ENCODE measurements at places on chromosomes 4 and X.

DNA sequence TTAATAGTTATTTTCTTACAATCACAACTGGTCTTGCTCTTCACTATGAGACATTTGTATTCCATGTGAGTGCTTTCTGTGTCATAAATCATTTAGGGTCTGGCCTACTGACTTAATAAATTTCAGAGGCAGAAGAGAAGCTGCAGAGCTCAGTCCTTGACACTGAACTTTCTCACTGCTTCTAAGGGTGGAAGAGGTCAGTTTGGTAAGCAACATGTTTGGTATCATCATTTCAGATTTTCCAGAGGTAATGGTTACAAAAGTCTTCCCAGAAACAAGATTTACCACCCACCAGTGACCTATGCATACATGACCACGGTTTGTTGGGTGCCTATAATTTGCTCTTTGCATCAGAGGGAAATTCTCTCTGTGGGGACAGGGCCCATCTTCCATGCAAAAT is 148.6 kb downstream of the NR3C2 start:
- DNase-seq, result no peak

DNA sequence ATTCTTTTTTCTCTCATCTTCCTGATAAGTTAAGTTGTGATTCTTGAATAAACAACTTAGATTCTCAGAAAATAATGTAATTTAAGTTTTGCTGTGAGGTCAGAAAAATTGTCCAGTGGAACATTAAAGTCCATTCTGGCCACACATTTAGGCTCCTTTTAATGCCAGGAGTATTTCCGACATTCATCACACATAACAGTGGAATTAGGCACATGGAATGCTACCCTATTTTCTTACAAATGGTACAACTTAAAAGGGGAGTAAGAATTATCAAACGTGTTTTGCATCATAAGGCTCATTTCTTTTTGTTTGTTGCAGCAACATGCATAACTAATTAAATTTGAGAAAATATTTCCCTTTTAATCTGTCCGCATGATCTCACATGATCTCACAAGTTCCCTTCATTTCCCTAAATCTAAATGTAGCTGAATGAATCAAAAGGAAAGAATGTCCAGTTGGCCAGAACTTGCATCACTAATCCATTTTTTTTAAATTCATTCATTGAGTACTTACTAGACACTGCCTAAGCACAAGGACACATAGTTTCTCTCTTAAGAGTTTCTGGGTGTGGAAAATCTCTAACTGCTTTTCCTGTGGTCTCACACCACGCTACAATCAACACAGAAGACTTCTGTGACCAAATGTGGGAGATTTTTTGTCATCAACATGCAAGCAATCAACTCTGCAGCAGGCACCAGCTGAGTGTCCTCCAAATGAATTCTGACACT is 22.0 kb downstream of the SPARCL1 start:
- no peak for DNase-seq

DNA sequence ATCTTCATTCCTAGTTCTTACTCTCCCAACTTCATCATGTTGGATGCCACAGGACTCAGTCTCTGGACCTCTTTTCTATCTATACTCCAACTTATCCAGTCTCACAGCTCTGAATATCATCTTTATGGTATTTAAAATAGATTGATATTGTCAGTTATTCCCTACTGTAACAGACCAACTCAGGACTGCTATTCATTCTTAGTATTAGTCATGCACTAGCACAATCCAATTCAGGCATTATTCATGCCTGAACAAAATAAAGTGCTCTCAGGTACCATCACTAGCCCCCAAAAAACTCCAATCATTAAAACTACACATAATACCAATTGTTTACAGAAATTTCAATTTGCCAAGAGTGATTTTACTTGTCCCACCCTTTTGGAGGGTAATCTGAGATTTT is 37.7 kb downstream of the FRYL start:
- no peak for DNase-seq

DNA sequence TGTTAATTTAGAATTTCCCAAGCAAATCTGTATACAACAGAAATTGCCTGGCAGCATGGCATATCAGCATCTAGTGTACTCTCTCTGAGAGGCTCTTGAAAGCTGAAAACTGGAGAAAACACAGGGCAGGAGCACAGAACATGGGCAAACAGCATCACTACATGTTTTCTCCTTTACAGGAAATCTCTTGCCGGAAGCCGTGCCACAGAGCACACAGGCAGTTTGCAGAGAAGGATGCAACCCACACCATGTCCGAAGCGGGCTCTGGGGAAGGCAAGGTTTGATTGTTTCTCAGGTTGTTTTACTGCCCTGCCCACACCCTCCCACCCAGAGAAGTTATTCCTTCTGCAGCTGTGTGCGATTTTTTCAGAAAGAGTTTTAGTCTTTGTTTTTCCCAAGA is 41.1 kb upstream of the FAM9C start:
- DNase-seq, result no peak

GRCh38 chr4:146550161-146550560 is 28.4 kb upstream of the SLC10A7 start:
- DNase-seq, result no peak

DNA sequence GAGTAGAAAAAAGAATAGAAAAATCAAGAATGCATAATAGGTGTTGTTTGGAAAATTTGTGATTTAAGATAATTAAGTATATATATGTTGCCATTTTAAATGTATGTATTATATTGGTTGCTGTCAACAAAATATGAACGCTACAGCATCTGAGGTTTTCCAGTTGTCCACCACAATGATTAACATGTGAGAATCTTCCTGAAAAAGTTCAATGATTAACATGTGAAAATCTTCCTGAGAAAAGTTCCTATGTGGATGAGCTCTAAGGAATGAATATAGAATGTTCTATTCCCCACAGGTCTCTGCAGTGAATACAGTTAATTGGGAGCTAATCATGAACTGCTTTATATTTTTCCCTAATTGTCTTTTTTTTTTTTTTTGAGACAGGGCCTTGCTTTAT is 214.7 kb downstream of the CBR4 start:
- DNase-seq, result no peak

DNA sequence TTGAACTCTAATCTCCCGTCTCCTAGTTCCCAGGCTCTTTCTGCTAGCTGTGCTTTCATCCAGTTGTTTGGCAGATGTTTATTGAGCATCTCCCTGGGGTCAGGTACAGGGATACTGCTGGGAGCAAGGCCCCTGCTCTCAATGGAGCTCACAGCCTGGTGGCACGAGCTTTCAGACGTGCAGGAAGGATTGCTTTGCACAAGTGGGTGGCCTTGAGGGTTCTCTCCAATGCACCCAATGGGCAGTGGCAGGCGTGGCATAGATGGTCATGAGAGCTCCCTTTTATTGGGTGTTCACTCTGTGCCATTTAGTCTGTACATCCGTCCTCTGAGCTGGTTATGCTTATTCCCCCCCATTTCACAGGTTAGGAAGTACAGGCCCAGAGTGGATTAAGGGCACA is 235.2 kb downstream of the EVC2 start:
- DNase-seq, result no peak

GRCh38 chr4:79854856-79855502 is 218.1 kb downstream of the ANTXR2 start:
- no peak for DNase-seq

DNA sequence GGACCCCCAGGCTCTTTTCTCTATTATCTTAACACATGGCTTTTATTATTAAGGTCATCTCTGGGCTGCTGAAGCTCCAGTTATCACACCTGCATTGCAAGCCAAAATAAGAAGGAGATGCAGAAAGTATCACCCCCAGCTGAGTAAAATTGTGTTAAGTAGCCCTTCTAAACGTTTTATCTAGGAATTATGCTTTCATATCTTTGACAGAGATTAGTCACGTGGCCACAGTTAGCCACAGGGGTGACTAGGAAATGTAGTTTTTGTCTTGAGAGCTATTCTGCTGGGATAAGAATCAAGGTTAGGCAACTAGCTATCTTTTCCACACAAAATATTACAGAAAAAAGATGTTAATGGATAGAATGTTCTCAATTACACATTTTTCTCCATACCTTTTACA is 102.1 kb downstream of the ANXA3 start:
- DNase-seq, result no peak

GRCh38 chr4:636628-637159 is 11.3 kb downstream of the PDE6B start:
- no peak for DNase-seq

- no peak for DNase-seq
Observed at GRCh38 chr4:68773699-68774098, 42.1 kb upstream of the UGT2B10 start.

- DNase-seq, result no peak
Observed at GRCh38 chr4:153809307-153809706, 20.4 kb upstream of the SFRP2 start.
